ENCODE measurements at places on chromosomes 3 and 15.

DNA sequence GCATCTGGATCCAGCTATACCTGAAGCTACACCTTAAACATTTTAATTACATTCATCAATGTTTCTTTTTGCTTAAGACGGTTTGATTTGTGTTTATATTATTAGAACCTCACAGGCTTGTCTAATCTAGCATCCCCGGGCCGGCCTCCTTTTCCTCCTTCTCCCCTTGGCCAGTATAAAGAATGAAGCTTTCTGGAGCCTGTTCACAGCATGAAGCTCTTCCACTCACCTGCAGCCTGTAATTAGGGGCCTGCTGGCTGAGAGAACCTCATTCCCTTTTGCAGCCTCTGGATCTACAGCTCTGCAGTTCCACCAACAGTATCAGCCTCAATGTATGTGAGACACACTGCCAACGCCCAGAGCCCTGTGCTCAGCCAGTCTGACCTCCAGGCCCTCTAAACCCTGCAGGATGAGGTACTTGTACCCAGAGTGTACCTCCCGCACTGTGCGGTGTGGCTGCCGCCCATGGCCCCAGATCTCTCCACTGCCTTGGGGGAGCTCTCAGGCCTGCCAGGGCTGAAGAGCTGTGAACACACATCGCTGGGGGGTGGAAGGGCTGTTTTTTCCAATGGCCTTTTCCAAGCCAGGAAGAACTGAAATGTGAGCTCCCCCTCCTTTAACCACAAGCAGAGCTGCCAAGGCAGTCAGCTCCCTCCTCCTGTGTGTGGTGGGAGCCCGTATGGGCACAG is 114.7 kb upstream of the ALDH1A3 start:
- H3K4me3 ChIP-seq, result no peak overlapping the region
- no peak for DNase-seq
- no peak overlapping the region for H3K27ac ChIP-seq
- no peaks in the 10 kb centered on the region for H3K36me3 ChIP-seq

GRCh38 chr3:127753898-127754410 is 68.4 kb downstream of the MGLL start:
- no peaks in the 10 kb centered on the region for H3K27me3 ChIP-seq
- H3K36me3 ChIP-seq, result no peaks in the 10 kb centered on the region
- H3K4me1 ChIP-seq, result peaks cover 23% of the 10 kb centered on the region
- no peak overlapping the region for H3K27ac ChIP-seq

GRCh38 chr3:197835509-197835908 is 44.5 kb downstream of the LRCH3 start:
- no peaks in the 10 kb centered on the region for H3K27me3 ChIP-seq
- no peak overlapping the region for H3K27ac ChIP-seq

DNA sequence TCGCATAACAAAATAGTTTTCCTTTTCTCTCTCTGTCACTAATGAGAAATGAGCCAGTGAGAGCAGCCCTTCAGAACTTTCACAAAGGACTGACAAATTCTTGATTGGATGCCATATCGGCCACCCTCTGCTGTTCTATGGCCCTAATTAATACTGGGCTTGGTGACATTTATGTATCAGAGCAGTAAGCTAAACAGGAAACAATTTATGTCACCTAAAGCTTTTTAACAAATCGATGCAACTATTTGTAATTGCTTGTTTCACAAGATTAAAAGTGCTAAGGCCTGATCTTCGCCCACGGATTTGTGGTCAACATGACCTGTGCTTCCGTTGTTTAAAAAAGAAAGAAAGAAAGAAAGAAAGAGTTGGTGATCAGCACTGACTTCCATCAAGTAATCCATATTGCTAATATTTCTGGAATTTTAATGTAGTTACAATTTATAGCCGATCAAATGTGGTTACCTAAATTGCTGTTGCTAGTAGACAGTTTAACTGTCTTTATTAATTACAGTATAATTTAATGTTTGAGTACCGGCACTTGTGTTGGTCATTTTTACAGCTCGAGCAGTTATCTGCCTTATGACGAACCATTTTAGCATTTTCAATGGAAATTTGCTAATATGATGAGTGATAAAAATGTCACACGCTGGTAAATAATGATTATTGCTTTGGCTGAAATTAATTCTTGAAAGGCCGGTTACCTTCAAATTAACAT is 631.3 kb downstream of the FOXP1 start:
- DNase-seq, result no peak
- no peaks in the 10 kb centered on the region for H3K36me3 ChIP-seq
- no peak overlapping the region for H3K27ac ChIP-seq
- H3K4me3 ChIP-seq, result no peak overlapping the region
- no peaks in the 10 kb centered on the region for H3K4me1 ChIP-seq

- H3K36me3 ChIP-seq, result no peaks in the 10 kb centered on the region
- no peak for DNase-seq
- no peaks in the 10 kb centered on the region for H3K27me3 ChIP-seq
- no peaks in the 10 kb centered on the region for H3K4me1 ChIP-seq
These were observed 299.3 kb downstream of the CLSTN2 start for GRCh38 chr3:140234256-140234655.

GRCh38 chr3:128541246-128541645 is 48.2 kb upstream of the GATA2 start:
- H3K27ac ChIP-seq, result no peak overlapping the region
- H3K4me3 ChIP-seq, result no peak overlapping the region
- DNase-seq, result no peak
- no peaks in the 10 kb centered on the region for H3K4me1 ChIP-seq
- no peaks in the 10 kb centered on the region for H3K27me3 ChIP-seq

DNA sequence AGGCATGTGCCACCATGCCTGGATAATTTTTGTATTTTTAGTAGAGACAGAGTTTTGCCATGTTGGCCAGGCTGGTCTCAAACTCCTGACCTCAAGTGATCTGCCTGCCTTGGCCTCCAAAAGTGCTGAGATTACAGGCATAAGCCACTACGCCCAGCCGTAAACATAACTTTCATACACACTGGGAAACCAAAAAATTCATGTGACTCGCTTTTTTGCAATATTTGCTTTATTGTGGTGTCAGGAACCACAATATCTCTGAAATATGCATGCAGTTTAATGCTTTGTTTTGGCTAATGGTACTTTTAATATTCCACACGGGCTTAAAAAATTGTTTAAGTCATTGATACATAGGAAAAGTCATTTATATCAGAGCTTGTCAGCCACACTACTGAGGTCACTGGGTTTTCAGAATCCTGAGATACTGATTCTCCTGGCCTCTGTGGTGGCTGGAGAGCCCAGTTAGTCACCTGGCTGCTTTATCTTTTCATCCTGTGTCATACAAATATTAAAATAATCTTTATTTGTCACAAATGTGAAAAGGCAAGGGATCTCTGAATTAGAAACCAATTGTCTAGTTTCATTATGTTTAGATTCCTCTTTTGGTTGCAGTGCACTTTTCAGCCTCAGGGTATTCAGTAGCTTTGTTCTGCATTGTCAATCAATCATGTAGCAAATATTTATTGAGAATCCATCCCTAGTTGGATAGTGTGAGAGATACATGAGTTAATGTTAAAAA is 10.0 kb downstream of the TMEM62 start:
- peaks cover 13% of the 10 kb centered on the region for H3K4me1 ChIP-seq
- H3K4me3 ChIP-seq, result no peak overlapping the region
- DNase-seq, result no peak
- peaks cover 2% of the 10 kb centered on the region for H3K36me3 ChIP-seq
- H3K27me3 ChIP-seq, result no peaks in the 10 kb centered on the region

DNA sequence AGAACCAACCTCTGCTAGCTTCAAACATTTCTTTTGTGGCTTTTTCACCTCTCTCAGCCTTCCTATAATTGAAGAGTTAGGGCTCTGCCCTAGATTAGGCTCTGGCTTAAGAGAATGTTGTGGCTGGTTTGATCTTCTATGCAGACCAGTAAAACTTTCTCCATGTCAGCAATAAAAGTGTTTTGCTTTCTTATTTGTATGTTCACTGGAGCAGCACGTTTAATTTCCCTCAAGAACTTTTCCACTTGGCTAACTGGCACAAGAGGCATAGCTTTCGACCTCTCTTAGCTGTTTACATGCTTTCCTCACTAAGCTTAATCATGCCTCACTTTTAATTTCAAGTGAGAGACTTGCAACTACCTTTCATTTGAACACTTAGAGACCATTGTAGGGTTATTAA is 964.7 kb downstream of the ROBO2 start:
- no peak for DNase-seq
- H3K4me3 ChIP-seq, result no peak overlapping the region
- no peak overlapping the region for H3K27ac ChIP-seq
- no peaks in the 10 kb centered on the region for H3K4me1 ChIP-seq
- H3K27me3 ChIP-seq, result no peaks in the 10 kb centered on the region
- no peaks in the 10 kb centered on the region for H3K36me3 ChIP-seq

- H3K36me3 ChIP-seq, result no peaks in the 10 kb centered on the region
- H3K27ac ChIP-seq, result no peak overlapping the region
- DNase-seq, result no peak
- no peak overlapping the region for H3K4me3 ChIP-seq
- H3K4me1 ChIP-seq, result peaks cover 8% of the 10 kb centered on the region
These were observed 13.2 kb downstream of the XXYLT1 start for GRCh38 chr3:195257454-195258448.

DNA sequence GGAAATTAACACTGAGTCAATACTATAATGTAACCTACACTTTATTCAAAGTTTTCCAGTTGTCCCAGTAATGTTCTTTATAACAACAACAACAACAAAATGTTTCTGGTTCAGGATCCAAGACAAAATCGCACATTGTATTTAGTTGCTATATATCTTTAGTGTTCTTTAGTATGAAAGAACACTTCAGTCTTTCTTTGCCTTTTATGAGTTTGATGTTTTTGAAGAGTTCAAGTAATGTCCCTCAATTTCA is 7.6 kb upstream of the GRAMD1C start:
- H3K27me3 ChIP-seq, result no peaks in the 10 kb centered on the region
- no peaks in the 10 kb centered on the region for H3K36me3 ChIP-seq
- H3K4me1 ChIP-seq, result peaks cover 8% of the 10 kb centered on the region
- no peak overlapping the region for H3K4me3 ChIP-seq
- no peak for DNase-seq

- DNase-seq, result no peak
- no peak overlapping the region for H3K27ac ChIP-seq
- H3K27me3 ChIP-seq, result no peaks in the 10 kb centered on the region
- H3K4me1 ChIP-seq, result no peaks in the 10 kb centered on the region
- no peak overlapping the region for H3K4me3 ChIP-seq
These were observed 1375.4 kb downstream of the NSUN3 start for GRCh38 chr3:95438274-95438673.

- no peaks in the 10 kb centered on the region for H3K4me1 ChIP-seq
- no peaks in the 10 kb centered on the region for H3K27me3 ChIP-seq
- H3K36me3 ChIP-seq, result no peaks in the 10 kb centered on the region
- H3K4me3 ChIP-seq, result no peak overlapping the region
These were observed 957.8 kb downstream of the ROBO1 start for GRCh38 chr3:78809966-78810365.

- no peak for DNase-seq
- H3K4me3 ChIP-seq, result no peak overlapping the region
- no peaks in the 10 kb centered on the region for H3K36me3 ChIP-seq
- no peaks in the 10 kb centered on the region for H3K4me1 ChIP-seq
- no peak overlapping the region for H3K27ac ChIP-seq
These were observed 666.6 kb upstream of the CCDC54 start for GRCh38 chr3:106710596-106710995.
